Lung (tissue), 17 donors: ENCODE measurements at places on chromosomes 13 and 19. TPM values are rescaled to one million over a fixed set of nuclear protein-coding genes. Genes with fewer than 3 reads are reported as not detected.

MEIOSIN gene
- polyA plus RNA-seq, result not detected

ZSWIM9 gene
- polyA plus RNA-seq, result 3.4 TPM

ATP4A gene
- not detected for polyA plus RNA-seq

ZNF430 gene
- 3.2 TPM for polyA plus RNA-seq

SERP2 gene
- 4.2 TPM for polyA plus RNA-seq

C2CD4C gene
- polyA plus RNA-seq, result 1.2 TPM

LYL1 gene
- polyA plus RNA-seq, result 34.1 TPM

ZNF675 gene
- polyA plus RNA-seq, result 3.7 TPM

SCEL gene
- polyA plus RNA-seq, result 62.1 TPM

FBXO17 gene
- 5.1 TPM for polyA plus RNA-seq

SEMA6B gene
- polyA plus RNA-seq, result 17.3 TPM

IL12RB1 gene
- 6.7 TPM for polyA plus RNA-seq

OSCAR gene
- 25.8 TPM for polyA plus RNA-seq

MIPEP gene
- 35.1 TPM for polyA plus RNA-seq
